ENCODE measurements at places on chromosomes 11 and 22.
A peak's percentile ranks its signal among the peaks of the same experiment; 100 is the strongest.

DNA sequence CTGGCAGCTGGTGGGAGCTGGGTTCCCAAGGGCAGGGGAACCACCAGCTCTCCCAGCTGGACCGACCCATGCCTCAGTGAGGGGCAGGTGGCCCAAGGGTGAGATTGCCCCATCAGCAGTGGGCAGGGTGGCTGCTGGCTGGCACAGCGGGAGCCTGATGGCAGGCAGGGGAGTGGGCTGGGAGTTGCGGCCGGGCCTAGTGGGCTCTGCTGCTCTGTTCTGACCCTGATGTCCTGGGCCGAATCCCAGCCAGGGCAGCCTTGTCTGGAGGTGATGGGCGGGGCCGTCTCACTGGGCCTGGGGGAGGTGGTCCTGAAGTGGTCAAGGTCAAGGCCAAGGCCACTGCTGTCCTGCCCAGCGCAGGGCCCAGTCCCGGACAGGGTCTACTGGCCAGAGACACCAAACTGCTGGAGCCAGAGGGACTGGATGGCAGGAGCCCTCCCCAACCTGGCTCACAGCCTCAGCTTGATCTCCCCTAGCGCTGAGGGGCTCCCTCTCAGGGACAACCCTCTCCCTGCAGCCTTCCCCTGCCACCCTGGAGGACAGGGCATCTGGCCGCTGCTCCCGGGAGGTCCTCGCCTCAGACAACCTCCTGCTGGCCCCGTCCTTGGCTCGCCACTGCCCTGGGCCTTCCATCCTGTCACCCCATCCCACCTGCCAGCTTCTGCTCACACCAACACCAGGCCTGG, 26.5 kb upstream of the PPARA start:
- no peak for DNase-seq

GRCh38 chr22:27984723-27985122, 65.7 kb upstream of the PITPNB start:
- DNase-seq, result no peak

DNA sequence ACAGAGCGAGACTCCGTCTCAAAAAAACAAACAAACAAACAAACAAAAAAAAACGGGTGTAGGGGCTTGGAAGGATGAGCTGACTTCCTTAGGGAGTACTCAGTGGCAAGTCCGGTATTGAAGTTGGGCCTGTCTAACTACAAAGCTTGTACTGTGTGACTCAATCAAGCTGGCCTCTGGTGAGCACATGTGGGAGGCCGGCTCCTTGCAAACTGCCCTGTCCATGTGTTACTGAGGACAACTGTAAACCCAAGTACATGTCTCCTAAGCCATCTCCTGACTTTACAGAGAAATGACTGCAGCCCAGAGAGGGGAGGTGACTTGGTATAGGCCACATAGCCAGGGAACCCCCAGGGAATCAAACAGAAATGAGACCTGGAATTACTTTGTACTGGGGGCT, 11.6 kb downstream of the RIBC2 start:
- DNase-seq, result no peak

GRCh38 chr11:10026514-10026913, 267.5 kb downstream of the SBF2 start:
- no peak for DNase-seq

DNA sequence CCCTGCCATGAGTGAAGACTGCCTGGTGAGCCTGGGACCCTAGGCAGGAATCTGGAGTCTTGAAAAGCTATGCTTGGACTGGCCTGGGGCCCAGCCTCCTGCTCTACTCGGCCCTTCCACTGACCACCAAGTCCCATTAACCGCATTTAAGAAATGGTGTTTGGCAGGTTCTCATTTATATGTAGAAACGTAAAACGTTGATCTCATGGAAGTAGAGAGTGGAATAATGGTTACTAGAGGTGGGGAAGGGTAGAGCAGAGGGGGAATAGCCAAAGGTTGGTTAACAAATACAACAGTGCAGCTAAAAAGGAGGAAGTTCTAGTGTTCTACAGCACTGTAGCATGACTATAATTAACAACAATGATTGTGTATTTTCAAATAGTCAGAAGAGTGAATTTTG, 72.9 kb upstream of the EED start:
- DNase-seq, result no peak

DNA sequence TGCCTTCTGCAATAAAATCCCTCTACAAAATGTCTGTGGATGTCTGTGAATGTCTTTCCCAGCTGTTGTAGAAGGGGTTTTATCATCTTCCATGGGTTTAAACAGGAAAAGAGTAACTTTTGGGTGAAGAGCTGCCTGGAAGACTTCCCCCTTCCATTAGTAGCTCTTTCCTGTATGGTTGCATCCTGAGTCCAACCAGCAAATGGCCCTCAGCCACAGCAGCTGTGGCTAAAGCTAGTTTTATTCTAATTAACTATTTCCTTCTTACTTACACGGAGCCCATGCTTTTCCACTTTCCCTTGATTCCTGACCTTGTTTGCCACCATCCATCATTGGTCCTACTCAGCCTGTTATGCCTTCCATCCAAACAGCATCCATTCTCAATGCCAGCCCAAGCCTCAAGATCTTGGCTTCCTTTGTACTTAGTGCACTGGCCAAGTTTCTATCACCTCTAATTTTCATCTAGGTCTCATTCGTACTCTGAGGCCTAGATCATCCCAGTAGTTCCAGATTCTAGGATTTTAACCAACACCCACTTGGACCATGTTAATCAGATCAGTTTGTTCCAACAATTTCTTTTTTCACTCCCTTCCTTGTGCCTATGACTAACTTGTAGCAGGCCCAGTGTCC, 41.5 kb upstream of the CADM1 start:
- no peak for DNase-seq

- DNase-seq, result peak; percentile 86
Measured at GRCh38 chr11:7665473-7666291, 7.6 kb downstream of the CYB5R2 start.

DNA sequence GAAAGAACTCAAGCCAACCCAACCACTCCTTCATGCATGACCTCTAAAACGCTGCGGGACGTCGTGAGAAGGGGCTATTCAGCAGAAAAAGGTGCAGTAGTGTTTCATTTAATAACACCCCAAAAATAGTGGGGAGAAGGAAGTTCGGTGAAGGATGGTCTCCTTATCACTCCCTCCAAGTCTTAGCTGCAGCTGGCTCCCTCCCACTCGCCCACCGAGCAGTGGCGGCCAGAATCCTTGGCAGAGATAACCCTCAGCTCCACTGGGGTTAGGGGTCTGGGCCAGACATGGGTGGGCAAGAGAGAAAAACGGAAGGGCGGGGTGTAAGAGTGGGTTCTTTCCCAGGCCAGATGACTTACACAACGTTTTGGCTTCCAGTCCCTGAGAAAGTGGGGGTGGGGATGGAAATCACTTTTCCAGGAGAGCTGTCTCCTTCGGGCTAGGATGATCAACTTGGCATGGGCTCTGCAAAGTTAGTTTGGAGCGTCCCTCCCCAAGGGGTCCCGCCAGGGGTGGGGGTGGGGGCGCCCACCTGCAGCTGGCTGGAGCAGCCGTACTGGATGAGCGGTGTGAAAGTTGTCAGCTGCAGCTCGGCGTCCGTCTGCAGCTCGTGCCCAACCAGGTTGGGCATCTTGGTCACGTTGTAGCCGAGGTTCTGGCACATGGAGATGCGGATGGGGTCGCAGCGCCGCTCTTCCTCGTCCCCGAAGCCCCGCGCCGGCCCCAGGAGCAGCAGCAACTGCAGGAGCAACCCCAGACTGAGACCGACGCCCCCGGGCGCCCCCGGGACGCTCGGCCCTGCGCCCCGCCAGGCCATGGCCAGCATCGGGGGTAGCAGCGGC, 705 bp downstream of the FZD4 start:
- peak; percentile 22 for DNase-seq

DNA sequence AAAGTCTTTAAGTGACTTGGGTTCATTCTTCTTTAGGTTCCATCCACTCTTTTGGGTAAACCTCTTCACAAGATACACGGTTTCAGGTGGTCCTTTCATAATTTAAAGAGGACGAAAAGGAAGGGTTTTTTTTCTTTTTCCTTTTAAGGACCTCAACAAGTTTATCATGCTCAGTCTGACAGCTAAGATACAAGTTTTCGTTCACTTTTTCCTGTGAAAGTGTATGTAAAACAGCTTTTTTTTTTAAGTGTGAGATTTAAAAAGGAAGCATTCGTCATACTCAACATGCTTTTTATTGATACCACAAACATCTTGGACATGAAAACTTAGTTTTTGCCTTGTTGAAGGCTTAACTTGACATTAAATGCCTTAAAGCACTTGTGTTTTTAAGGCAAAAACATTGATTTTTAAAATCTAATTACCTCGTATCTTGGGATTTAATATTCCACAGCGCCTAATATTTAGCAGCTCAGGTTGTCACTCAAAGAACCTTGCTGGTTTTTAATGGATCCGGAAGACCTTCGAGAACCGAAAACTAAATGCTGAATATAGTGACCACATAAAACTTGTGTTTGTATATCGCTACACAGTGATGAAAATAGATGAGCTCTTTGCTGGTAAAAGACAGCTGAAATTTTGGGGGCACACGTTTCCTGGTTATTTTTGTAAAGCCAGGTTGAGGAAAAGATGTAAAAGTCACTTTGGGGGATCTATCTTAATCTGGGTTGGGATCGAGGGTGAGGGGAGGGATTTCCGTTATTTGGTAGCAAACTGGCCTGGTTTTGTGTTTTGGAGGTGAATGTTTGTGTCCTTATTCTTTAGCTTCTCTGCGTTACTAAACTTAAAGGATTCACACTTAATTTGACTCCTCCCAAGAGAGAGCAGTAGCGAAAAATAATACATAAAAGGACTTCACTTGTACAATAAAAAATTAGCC, 2.3 kb downstream of the PCF11 start:
- no peak for DNase-seq

DNA sequence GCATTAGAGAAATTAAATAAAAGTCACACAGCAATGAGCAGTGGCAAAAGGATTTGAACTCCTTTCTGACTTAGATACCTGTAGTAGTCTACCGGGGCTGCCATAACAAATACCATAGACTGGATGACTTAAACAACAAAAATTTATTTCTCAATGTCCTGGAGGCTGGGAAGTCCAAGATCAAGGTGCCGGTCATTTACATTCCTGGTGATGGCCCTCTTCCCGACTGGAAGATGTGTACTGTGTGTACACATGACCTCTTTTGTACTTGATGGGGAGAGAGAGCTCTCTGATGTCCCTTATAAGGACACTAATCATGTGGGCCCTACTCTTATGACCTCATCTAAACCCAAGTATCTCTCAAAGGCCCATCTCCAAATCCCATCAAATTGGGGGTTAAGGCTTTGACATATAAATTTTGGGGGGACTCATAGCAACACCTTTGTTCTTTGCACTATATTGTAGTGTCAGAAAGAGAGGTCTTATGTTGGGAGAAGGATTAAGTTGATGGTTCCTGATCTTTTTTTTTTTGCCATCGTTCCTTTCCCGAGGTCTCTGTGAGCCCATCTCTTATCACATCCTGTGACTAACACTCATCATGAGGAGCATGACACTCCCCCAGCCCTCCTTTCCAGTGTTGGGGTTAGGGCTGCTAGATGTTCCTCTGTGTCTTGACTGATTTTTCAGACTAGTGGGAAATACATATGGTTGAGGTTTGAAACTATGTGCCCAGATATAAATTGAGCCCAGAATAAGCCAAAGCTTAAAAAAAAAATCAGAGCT, 104.3 kb downstream of the TRAF6 start:
- no peak for DNase-seq

GRCh38 chr11:92556431-92556830, 331.8 kb downstream of the FAT3 start:
- no peak for DNase-seq

DNA sequence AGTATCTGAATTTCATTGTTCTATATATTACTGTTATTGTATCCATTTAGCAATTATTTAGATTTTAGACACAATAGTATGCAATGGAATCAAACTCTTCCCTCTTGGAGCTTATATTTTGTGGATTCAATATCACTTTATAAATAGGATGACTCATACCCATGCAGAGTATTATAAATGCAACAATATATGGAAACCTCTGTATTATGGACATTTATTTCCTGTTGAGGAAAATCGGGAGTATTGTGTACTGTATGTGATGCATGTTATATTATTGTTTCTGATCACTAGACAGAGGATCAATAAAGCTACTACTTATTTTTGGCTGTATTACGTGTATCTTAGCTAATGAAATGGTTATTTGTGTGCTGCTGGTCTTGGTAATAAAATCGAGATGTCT, 770 bp downstream of the METTL15 start:
- DNase-seq, result no peak

DNA sequence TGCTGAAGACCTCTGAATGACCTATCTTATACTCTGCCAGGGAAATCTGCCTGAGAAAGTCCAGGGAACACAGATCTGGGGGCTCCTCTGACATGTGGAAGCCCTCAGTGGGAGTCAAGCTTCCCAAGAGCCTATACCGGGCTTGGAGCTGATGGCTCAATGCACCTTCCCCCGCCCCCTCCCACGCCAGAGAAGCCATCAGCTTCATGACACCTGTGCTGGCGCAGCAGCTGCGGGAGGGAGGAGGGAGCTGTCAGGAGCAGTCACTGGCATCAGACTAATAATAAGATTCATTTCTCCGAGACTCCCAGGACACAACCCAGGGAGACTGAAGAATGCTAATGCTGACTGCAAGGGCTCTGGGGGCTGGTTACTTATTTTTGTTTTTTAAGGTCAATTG, 47.8 kb downstream of the SPATA19 start:
- DNase-seq, result no peak

DNA sequence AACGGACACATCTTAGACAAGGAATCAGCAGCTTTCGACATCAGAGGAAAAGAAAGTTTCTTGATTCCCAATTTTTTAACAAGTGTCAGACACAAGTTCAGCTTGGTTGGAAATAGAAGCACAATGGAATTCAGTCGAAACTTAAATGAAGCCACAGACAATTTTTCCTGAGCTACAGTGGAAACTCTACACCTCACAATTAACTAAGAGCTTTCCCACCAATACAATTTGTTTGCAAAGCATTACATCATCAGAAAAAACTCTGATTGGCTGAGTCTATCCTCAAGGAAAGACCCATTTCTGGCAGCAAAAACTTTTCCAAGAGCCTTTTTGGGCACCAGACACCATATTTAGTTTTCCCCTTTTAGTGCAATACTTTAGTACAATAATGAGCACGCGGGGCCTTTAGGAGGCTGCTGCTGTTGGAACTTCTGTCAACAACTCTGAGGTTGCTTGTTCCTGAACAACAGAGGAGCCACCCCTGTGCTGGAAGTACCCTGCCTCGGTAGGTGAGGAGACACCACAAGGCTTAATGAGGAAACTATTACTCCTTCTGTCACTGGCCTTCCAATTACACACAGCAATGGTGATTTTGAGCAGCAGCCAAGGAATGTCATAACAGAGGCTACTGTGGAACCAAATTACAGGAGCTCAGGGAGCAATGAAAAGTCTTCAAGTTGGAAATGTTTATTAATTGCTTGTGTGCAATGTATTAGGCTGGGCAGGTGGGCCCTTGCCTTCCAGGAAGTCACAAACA, 61.9 kb upstream of the BARX2 start:
- no peak for DNase-seq

GRCh38 chr22:44664149-44664548, 37.9 kb upstream of the PRR5 start:
- DNase-seq, result no peak

DNA sequence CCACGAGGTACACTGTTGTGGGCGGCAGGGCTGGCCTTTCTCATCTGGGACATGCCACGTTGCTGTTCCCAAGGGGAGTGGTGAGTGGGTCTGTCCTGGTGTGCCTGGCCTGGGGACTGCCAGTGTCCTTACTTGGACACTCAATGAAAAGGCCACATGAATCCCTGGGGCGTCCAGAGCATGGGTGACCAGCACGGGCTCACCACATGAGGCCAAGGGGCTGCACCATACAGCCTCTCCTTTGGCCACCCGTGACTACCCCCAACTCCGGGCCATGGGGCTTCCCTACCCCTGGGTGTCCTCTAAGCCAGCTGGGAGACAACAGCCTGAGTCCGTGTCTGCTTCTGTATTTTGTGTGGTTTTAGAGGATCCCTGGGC, 20.2 kb upstream of the TXNRD2 start:
- DNase-seq, result no peak

GRCh38 chr11:128610721-128611617, 23.6 kb upstream of the ETS1 start:
- no peak for DNase-seq

Measured in WERI-Rb-1 (cell line).